ENCODE measurements at places on chromosomes 5 and 9.

- no peak for DNase-seq
Observed at GRCh38 chr9:111980398-111980797, 83.8 kb downstream of the UGCG start.

DNA sequence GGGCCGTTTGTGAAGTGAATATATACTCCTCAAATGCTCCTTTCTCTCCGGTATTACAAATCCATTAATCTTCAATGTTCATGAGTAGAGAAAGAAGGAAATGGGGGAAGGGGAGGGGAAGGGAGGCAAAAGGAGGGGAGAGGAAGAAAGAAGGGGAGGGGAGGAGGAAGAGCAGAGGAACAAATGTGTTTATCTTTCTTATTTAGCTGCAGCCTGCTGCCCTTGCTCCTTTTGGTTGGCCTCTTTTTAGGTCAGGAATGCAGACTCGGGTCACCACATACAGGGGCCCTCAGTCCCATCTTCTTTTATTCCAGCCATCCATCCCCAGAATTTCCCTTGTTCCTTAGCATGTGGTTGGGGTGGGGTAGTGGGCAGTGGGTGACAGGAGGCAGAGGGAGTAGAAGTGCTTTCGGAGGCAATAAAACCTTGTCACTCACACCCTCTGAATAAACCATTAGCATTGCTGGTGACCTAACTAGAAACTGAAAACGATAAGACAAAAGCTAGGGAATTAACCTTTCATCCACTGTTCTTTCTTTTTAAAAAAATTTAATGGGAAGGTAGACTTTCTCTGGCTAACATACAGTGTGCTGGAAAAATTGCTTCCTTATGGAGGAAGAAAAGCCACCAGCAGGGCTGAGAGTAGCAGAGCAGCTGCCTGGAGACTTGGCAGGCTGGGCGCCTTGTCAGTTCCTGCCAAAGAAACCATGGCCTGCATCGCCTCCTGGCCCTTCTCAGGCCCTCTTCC lies 16.8 kb upstream of the PRLR start:
- DNase-seq = no peak

- no peak for DNase-seq
Observed at GRCh38 chr9:110714314-110714713, 45.7 kb downstream of the MUSK start.

- no peak for DNase-seq
Observed at GRCh38 chr5:146103594-146103993, 1.8 kb downstream of the PLAC8L1 start.

- DNase-seq = no peak
Observed at GRCh38 chr5:154409230-154409840, 36.5 kb upstream of the SAP30L start.

GRCh38 chr5:100505984-100506670 lies 29.0 kb upstream of the FAM174A start:
- no peak for DNase-seq

- no peak for DNase-seq
Observed at GRCh38 chr9:121652021-121652837, 795 bp downstream of the DAB2IP start.

GRCh38 chr5:96576876-96577275 lies 85.3 kb upstream of the CAST start:
- DNase-seq = no peak

DNA sequence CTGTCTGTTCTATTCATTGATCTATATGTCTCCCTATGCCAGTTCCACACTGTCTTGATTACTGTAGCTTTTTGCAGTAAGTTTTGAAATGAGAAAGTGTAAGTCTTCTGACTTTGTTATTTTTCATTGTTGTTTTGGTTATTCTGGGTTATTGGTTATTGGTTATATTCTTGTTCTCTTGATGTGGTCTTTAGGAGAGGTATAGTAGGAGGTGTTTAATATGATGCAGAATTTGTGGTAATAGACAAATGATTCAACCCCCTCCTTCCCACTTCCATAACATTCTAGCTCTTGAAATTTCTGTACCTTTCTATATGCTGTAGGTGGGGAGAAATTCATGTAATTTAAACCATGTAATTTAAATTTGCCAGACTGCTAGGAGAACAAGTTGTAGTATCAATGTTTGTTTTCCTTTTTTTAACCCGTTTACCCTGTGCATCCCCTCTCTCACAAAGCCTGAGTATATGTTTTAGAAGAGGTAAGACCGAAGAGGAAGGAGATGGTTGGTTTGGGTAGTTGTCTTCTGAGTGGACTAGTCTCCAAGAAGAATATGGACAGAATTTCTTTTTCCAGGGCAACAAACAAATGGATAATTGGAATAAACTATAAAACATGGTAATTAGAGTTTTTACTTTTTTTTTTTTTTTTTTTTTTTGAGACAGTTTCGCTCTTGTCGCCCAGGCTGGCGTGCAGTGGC lies 19.2 kb downstream of the ANKHD1 start:
- DNase-seq = no peak

- DNase-seq = no peak
Observed at GRCh38 chr5:68373050-68373449, 157.5 kb downstream of the PIK3R1 start.

GRCh38 chr9:33703430-33704102 lies 91.8 kb upstream of the PRSS3 start:
- no peak for DNase-seq

GRCh38 chr9:110241858-110242321 lies 14.4 kb downstream of the TXN start:
- no peak for DNase-seq

GRCh38 chr5:41003670-41004376 lies 67.3 kb downstream of the MROH2B start:
- DNase-seq = no peak

DNA sequence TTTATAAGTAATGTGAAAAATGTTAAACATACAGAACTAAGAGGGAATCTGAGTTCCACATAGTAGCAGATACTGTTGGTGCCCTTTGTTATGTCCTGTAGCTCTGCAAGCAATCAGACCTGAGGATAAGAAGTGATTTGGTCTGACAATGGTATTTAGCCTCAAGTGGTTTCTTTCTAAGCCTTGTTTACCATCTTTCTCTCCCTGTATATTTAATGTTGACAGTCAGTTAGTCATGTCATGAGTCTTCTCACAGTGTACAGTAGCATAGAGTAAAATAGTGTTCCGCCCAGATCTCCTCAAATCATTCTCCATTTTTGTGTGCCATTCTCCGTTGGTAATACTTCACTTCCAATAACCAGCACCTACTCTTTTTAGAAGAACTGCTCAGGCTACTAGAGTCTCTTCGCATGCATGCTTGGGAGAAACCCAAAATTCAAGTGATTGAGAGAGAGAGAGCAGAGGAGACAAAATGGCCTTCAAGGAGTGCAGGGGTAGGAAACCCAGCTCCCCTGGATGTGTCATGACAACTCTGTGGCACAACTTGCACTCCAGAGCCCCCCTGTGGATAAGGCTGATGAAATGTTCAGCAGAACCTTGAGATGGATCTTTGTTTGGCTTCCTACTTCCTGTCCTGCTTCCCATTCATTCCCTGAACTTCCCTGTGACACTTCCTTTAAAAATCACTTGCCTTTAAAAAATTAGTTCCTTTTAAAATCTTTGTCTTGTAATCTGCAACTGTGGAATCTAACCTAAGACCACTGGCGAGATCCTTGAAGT lies 129.2 kb upstream of the FST start:
- no peak for DNase-seq

DNA sequence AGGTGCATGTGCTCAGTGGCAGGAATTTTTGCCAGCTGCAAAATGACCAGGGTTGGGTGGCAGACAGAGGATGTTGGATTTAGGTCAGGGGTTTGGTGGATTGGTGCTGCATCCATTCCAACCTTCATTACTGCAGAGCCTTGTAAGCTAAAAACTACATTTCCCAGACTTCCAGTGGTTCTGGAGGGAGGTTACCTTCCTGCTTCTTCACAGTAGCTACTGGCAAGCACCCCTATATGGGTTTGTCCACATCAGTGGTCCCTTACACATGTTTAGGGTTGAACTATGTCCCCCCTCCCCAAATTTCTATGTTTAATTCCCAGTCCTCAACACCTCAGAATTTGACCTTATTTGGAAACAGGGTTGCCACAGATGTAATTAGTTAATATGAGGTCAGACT lies 20.7 kb upstream of the IL17B start:
- DNase-seq = no peak

GRCh38 chr9:117184173-117184572 lies 230.7 kb downstream of the ASTN2 start:
- DNase-seq = no peak

DNA sequence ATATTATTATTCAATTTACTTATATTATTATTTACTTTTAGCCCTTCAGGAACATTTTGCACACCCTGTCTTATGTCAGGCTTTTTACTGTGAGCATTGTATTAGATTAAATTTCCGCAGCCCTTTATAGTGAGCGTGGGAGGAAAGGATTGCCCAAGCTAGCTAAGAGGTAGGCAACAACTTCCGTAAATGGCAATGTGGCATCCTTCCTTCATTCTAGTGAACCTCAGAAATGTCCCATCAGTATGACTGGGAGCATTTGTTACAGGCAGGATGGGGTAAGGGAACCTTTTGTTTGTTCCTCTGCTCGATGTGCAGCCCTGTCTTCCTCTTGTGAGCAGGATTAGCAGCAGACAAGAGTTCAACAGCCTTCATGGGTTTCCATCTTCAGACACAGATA lies 6.2 kb upstream of the CD180 start:
- no peak for DNase-seq

DNA sequence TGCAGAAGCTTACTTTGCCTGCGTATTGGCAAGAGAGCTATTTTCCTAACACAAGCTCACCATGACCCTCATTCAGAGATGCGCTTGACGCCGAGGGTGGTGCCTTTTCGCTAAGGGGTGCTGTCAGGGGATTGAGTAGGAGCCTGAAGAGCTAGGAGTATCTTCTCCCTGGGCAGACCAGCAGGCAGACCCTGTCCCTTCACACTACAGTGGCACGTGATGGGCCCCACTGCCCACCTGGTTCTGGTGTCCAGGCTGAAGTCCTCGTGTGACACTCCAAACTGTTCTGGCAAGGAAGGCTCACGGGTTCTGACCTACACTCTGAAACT lies 198.3 kb downstream of the AUH start:
- DNase-seq = no peak

DNA sequence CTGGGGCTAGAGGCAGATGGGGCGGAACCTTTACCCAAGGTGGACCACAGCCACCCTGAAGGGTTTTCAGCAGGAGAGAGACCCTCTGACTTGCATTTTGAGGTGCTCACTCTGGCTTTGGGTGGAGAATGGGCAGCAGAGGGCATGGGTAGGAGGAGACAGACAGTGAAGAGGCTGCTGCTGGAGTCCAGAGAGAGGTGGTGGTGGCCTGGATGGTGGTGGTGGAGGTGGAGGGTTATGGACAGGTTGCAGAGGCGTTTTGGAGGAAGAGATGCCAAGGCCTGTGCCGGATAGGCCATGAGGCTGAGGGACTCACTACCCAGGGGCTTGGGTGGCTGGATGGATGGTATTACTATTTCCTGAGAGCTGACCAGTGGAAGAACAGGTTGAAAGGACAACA lies 46.1 kb upstream of the CDKN2AIPNL start:
- no peak for DNase-seq
